ENCODE measurements at places on chromosomes 5 and 9. TPM values are rescaled to one million over a fixed set of nuclear protein-coding genes. Genes with fewer than 3 reads are reported as not detected.

DNA sequence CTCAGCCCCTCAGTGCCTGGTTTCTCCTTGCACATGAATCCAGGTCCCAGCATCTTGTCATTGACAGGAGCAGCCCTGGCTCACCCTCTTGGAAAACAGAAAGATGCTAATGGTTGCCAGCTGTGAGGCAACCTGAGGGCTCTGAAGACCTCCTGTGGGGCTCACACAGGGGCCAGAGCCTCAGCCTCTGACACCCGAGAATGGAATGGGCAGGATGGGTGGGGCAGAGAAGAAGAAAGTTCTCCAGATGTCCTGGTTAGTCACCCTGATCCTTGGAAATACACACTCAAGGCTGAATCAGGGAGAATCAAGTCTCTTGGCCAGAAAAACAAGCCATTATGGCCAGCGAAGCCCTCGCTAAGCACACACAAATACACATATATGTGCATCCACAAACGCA lies 32.3 kb upstream of the SPATA31E1 start:
- no peak for DNase-seq

DNA sequence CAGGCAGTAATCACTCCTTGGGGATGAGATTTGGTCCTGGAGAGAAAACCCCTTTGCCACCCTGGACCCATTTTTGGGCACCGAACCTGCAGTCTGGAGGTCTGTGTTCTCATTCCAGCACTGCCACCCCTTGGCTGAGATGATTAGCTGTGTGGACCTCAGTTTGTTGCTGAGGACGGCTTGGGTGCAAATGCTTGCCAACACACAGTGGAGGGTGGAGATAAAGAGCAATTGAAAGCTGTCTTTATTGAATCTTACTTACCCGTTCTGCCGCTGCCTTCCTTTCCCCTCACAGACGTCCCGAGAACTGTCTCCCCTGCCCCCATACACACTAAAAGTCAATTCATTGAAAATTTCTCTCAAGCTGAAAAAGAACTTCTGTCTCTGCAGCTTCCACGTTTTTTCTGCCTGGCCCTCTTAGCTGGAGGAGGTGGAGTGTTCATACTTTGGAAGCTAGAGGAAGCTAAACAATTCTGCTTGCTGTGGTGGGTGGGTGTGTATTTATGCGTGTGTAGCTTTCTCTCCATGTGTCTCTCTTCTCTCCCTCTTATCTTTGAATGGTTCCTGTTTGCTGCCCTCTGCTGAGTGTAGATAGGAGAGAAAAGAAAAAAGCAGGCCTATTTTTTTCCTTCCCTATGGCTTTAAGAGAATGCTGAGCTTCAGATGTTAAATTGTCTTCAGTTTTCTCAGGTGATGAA lies 6.6 kb downstream of the GALNT10 start:
- no peak for DNase-seq

DNA sequence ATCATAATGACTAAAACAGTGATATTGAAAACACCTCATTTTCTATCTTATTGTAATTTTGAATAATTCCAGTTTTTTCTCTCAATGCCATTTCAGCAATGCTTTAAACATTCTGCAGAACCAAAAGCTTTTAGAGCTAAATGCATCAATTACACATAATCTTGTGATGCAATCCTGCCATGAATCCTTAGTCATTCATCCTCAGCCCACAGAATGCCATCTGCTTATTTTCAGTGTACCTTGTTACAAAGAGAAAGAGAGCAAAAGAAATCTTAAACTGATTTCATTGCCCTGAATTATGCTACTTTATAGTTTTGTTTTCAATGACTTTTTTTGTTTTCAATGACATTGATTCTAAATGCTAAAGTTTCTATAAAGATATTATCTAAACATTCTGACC lies 1234.8 kb upstream of the C9orf72 start:
- DNase-seq: no peak

DNA sequence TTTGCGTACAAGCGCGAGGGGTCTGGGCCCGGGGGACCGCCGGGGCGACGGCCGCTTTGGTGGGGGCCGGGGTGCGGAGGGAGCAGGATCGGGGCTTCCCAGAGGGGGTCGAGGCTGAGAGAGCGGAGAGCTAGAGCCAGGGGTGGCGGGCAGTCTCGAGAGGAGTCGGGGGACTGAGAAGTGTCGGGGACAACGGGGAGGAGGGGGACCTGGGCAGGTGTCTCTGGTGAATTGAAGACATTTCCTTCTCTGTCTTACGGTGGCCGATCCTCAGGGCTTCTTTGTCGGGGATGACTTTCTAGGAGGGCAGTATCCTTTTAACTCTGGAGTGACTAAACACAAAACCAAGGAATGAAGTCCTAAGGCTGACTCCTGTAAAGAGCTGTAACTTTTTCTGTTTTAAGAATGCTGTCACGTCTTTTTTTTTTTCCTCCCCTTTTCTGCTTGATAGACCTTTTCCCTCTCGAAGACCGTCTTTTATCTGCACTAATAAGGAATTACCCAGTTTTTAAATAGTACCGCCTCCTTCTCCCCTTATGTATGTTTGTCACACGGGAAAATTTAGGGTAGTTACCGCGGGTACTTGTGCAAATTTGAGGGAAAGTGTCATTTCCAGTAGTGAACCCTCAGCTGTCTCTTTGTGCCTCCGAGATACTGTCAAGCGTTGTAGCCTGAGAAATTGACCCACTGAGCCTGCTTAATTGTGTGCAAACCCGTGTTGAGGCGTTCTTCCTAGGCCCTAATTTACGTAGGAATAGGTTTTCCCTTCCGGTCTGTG lies 822 bp downstream of the DENND4C start:
- DNase-seq: no peak

The BTNL8 gene
- total RNA-seq: not detected

- DNase-seq: no peak
Measured at GRCh38 chr5:170758481-170758880, 25.0 kb upstream of the GABRP start.

GRCh38 chr9:110935829-110936228 lies 102.4 kb downstream of the LPAR1 start:
- no peak for DNase-seq

The OTULIN gene
- 26.9 TPM for total RNA-seq

The ANKRD33B gene
- total RNA-seq: 3.9 TPM

DNA sequence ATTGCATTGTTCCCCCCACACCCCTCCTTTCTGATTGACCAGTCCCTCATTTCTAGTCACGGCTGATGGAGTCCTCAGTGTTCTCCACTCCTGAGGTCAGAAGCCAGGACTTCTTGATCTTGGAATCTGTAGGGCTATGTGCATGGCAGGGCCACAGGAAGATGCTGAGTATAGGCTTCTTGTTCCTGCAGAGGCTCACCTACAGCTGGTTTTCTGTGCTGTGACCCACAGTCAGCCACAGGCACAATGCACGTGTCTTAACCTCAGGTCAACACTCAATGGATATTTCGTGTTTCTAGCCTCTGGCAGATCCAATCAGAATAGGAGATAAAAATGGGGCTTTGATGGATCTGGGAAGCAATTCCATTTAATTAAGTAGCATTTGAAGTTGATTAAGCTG lies 14.3 kb upstream of the CXCL14 start:
- DNase-seq: no peak

The TMEM215 gene
- not detected for total RNA-seq

GRCh38 chr5:142847898-142848790 lies 78.0 kb downstream of the ARHGAP26 start:
- DNase-seq: no peak

GRCh38 chr5:135671052-135671705 lies 92.4 kb upstream of the CXCL14 start:
- DNase-seq: no peak

- no peak for DNase-seq
Measured at GRCh38 chr5:57698802-57699201, 216.2 kb upstream of the ACTBL2 start.

DNA sequence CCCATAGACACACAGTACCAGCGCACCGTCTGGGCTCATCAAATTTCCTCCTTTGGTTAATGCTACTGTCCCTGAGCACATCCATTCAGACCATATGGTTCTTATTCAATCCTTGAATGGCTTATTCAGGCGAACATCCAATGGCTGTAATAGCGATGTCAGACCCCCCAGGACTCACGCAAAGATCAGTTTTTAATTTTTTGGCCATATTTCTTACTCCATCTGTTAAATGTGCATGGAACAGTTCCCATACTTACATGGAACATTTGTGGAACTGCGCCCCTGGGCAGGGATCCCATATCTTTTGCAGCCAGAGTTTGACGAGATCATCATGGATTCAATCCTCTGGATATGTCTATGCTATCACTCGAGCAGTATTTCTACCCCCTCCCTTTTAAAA lies 213.2 kb downstream of the ADAMTS6 start:
- DNase-seq: no peak

The ANKRD34B gene
- total RNA-seq: not detected

The AQP3 gene
- 8.4 TPM for total RNA-seq

The ZNF366 gene
- 5.1 TPM for total RNA-seq

GRCh38 chr9:12980085-12980851 lies 205.4 kb downstream of the LURAP1L start:
- DNase-seq: no peak

DNA sequence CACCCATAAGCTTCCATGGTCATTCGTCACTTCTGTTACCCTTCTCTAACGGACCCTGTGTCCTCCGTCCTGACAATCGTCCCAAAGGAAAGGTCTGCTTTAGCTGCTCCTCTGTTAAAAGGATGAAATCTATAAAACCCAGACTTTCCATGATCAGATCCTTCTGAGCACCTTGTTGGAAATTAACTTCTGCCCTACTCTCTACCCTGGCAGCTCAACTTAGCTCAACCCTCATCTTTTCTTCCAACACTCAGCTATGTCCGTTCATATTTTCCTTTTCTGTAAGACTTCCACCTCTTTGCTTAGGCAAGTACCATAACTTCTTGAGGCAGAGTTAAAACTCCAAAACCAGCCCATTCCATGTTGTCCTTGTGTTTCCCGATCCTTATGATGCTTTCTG lies 205.4 kb downstream of the SPATA31A6 start:
- no peak for DNase-seq

GRCh38 chr9:137372693-137373610 lies 50.0 kb downstream of the EXD3 start:
- no peak for DNase-seq

- DNase-seq: no peak
Measured at GRCh38 chr9:115193777-115194176, 75.8 kb upstream of the TNC start.

DNA sequence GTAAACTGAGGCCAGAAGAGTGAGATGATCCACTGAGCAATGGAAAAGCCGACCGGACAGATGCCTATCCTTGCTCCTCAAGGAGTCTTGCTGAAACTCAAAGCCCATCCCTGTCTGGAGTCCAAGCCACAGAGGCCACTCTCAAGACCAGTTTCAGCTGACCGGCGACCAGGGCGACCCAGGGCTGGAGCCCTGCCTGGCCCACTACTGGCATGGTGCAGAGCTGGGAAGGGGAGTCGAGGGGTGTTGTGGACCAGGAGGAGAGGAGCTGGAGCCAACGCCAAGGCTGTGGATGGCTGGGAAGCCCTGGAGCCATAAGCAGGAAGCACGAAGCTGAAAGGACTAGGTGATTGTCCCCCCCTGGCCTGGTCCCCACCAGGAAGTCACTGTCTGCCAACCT lies 22.1 kb downstream of the FAM163B start:
- no peak for DNase-seq

The RASGEF1C gene
- total RNA-seq: 0.24 TPM

The EGFL7 gene
- 91.4 TPM for total RNA-seq

- no peak for DNase-seq
Measured at GRCh38 chr5:168047669-168048111, 243.8 kb upstream of the WWC1 start.

The ZNF300 gene
- 5.5 TPM for total RNA-seq

The GFPT2 gene
- 75.4 TPM for total RNA-seq

GRCh38 chr5:9452181-9452580 lies 93.7 kb downstream of the SEMA5A start:
- DNase-seq: no peak

- no peak for DNase-seq
Measured at GRCh38 chr9:21289848-21290247, 15.3 kb downstream of the IFNA5 start.

- DNase-seq: no peak
Measured at GRCh38 chr9:137009938-137010732, 13.8 kb upstream of the CLIC3 start.

DNA sequence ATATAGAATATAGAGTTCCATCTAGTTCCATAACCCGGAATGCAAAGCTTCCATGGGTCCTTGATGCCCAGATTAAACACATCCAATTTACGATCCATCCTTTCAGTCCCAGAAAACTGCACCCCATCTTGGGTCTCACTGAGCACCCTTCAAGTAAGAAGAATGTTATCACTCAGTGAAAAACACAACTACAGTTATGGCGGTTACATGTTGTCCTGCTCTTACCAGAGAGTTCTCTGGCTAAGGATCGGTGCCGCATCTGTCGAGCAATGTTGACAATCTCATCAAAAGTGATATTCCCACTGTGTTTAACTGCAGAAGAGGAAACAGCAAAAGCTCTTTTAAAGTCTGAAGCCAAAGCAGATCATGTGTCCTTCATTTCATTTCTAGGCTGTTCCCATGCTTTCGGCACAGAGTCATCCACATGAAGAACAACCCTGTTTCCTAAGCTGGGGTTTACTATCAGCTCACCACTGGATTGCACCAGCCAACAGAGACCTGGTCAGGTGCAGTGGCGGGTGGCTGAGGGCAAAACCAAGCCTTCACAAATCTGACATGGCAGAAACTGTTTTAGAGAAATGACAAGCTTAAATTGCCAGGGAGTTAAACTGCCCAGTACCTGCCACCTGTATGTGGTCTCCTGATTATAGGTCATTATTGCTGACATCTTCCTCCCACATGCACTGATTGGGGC lies 2.9 kb downstream of the RPL12 start:
- DNase-seq: no peak

DNA sequence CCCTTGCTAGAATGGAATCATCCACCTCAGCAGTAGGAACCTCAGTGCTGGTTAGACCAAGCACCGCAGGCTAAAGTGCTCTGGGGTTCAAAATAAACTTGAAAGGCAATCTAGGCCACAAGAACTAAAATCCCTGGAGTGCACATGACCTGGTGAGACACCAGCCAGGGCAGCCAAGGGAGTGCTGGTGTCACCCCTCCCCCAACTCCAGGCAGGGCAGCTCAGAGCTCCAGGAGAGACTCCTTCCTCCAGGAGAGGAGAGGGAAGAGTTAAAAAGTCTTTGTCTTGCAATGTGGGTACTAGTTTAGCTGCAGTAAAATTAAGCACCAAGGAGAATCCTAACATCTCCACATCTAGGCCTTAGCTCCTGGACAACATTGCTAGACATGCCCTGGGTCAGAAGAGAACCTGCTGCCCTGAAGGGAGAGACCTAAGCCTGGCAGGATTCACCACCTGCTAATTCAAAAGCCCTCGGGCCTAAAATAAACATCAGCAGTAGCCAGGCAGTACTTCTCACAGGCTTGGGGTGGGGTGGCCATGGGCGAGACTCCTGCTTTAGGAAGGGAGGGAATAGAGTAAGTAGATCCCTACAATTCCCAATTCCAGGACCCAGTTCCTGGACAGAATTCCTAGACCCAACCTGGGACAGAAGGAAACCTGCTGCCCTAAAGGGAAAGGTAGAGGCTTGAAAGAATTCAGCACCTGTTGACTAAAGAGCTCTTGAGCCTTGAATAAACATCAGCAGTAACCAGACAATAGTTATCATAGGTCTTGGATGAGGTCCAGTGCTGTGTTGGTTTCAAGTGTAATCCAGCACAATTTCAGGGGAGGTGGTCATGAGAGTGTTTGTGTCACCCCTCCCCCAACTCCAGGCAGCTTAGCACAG lies 25.8 kb downstream of the UGT3A2 start:
- DNase-seq: no peak
